ENCODE measurements at places on chromosomes 12 and 14.

GRCh38 chr14:23727566-23728335 lies 91.6 kb downstream of the DHRS2 start:
- no peak for DNase-seq

GRCh38 chr12:48929551-48929950 lies 4.3 kb upstream of the FKBP11 start:
- no peak for DNase-seq

DNA sequence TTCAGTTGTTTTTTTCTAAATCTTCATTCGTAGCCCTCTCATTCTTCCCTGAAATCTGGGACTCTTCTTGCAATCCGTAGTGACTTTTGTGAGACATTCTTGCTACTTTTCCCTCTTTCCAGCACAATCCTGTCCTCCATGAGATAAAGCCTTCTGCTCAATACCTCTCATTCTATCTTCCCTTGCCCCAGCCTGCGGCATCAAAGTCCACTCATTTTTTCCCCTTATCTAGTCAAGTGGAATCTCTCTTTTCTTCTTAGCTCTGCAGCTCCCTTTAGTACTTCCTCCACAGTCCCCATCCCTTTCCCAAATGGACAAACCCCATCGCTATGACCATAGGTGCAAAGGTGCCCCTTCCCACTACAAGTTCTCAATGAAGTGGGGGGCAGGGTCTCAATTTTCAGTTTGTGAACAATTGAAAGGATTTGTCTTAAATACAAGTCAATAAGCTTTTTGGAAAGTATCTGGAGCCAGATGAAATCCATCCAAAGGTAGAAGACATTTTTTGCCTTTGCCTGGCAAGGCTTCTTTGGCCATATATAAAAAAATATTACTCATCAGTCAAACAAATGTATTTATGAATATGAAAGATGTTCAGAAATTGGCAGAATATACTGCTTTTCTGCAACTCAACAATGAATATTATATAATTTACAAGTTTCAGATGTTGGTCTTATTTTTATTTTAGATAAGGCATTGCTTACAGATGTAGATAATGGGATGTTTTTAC lies 179.4 kb downstream of the SNAPC1 start:
- no peak for DNase-seq

DNA sequence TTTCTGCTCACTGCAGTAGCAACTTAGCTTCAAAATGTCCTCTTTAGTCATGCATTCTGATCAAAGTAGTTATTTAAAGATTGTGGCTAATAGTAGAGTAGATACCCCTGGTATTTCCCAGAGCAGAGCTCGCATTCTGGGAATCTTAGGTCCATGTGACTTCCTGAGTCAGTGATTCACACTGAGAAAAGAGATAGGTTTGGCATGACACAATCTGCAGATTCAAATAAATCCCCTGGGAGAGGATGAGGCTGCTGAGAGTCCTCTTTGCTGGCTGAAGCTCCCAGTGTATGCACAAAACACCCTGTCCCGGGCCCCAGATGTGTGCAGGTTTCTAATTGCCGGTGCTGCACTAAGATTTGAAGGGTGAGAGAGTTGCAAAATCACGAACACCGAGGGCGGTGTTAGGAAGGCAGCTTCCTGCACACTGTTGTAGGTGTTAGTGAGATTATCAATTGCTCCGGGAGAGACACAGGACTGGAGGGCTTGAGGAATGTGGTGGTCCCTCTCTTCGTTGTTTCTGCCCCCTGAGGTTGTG lies 233.2 kb downstream of the NRXN3 start:
- no peak for DNase-seq

GRCh38 chr14:104510794-104511611 lies 68.6 kb upstream of the C14orf180 start:
- peak; percentile 80 for DNase-seq

- no peak for DNase-seq
Measured at GRCh38 chr14:74661726-74662450, 49.9 kb upstream of the LTBP2 start.

- no peak for DNase-seq
Measured at GRCh38 chr12:33944703-33945437, 77.4 kb upstream of the ALG10 start.

- no peak for DNase-seq
Measured at GRCh38 chr14:87899228-87899627, 93.8 kb downstream of the GALC start.

DNA sequence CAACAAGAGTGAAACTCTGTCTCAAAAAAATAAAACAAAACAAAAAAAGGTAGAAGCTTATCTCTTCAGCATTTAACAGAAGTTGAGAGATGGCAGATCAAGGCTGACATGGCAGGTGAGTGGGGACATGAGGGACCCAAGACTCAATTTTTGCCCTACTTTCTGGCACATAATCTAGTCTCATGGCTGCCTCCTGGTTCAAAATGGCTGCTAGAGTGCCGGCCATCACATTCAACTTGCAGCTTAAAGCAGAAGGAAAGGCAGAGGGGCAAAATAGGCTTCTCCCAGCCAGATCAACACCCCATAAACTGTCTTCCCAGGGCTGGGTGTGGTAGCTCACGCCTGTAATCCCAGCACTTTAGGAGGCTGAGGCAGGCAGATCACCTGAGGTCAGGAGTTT lies 784.9 kb downstream of the MED13L start:
- no peak for DNase-seq

DNA sequence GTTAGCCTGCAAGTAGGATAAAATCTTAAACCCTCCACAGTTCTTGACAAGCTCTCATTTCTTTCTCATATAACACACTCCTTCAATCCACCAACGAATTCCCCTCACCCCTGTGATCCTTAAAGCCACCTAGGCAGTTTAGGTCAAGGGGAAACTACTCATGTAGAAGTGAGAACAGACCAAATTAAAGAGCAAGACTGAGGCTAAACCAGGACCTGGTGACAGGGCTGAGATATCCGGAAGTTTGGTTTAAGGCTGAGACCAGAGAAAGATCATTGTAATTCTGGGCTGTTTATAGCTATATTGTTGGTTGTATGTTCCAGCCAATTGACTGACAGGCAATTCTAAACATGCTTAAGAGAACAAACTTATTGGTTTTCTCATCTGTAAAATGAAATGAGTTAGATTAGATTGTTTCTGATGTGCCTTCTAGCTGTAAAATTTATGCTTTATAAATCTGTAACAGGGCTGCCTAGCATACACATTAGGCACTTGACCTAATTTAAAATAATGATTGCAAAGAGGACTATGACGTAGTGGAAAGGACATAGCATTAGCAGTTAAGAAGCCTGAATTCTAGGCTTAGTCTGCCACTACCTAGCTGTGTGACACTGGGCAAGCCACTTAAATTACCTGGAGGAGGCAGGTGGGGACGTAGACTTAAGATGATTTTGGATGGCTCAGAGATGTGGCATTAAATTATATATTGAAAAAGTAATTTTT lies 53.9 kb upstream of the PTGR2 start:
- no peak for DNase-seq

All from cardiac septum (tissue), 1 donor.